ENCODE measurements at places on chromosomes 3 and 15. TPM values are rescaled to one million over a fixed set of nuclear protein-coding genes. Genes with fewer than 3 reads are reported as not detected.

GRCh38 chr15:52481915-52482314 lies 46.8 kb downstream of the MYO5A start:
- DNase-seq = no peak

DNA sequence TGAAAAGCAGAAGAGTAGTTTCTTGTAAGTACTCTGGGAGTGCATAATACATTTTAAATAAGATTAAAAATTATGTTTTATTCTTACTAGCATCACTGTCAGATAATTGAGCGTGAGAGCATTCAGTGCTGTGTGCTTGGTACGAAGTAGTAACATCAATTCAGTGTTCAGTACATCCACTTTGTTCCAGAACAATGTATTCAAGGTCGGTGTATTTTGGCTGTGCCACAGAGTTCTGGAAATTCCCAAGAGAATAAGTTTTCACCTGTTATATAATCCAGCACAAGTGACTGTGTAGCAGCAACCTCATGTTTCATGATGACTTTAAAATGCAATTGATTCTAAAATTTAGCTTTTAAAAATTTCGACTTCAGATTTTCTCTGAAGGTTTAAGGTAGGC lies 130.6 kb downstream of the IGF1R start:
- no peak for DNase-seq

DNA sequence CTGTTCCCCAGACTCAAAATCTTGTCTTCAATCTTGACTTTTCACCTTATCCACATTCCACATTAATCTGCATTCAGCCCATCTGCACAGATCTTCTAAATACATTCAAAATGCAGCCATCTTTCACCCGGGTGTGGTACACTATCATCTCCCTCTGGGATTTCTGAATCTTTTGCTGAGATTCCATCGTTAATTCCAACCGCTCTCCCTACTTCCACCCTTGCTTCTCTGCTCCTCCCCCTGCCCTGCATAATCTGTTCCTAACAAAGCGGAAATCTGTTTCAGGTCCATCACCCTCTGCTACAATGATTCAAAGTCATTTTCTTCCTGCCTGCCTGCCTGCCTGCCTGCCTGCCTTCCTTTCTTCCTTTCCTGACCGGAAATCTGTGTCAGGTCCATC lies 7.9 kb upstream of the GOLGA8B start:
- no peak for DNase-seq

DNA sequence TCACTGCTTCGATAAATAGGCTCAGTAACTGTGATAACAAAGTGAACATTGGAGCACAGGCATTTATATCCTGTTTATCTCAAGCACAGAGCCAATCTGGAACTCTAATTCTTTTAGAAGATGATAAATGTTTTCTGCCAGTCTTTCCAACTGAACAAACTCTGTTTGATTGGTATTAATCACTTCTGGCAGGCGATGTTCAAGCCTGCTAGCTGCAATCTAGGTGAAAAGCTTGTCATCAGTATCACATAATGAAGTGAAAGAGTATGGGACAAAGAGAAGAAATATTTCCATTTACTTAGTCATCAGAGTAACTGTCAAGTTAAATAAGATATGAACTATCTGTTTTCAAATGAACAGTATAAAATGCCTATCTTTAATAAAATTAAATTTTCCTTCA lies 577.3 kb downstream of the VGLL3 start:
- no peak for DNase-seq

DNA sequence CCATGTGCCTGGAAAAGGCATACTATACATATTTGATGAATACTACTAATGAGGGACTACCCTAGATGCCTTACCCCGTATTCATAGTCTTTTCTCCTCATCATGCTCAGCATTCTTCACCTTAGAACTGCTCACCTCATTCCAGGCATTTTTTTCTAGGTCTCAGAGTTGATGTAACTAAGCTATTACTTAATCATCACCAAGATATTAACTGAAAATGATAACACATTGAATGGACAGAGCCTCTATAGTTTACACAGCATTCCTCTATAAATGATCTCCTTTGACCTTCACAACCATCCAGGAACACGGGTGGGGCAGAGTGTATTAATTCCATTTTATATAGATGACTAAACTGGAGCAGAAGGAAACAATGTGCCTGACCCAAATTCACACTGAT lies 174.1 kb upstream of the DPH6 start:
- DNase-seq = no peak

- no peak for DNase-seq
Measured at GRCh38 chr3:144351773-144352365, 380.2 kb downstream of the DIPK2A start.

Gene TAMM41
- total RNA-seq = 15.8 TPM

Gene SCG3
- 0.46 TPM for total RNA-seq

Gene P3H2
- total RNA-seq = 9.7 TPM

Gene FGF7
- total RNA-seq = 183 TPM

Gene CATSPER2
- 3.2 TPM for total RNA-seq

Measured in posterior vena cava (tissue), 2 donors.